Activated T-cell treated with anti-CD3 and anti-CD28 coated beads, Interleukin-2, amount 50 U/mL, for 1 hour (primary cell): ENCODE measurements at places on chromosomes 4 and X.

GRCh38 chr4:121555315-121556107, 141.3 kb downstream of the ANXA5 start:
- DNase-seq = no peak

DNA sequence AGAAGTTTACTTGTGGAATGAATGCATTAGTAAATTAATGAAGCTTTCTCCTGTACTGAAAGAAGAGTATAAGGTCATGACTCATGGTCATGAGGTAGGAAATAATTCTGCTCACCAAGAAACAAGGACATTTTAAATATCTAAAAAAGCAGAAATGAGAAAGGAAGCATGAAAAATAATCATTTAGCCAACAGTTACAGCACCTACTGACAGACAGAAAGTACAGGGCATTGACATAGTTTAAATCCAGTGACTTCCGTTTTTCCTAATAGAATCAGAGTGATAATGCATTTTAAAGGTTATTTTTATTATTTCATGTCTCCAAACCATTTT, 30.5 kb upstream of the ACSL1 start:
- no peak for DNase-seq

DNA sequence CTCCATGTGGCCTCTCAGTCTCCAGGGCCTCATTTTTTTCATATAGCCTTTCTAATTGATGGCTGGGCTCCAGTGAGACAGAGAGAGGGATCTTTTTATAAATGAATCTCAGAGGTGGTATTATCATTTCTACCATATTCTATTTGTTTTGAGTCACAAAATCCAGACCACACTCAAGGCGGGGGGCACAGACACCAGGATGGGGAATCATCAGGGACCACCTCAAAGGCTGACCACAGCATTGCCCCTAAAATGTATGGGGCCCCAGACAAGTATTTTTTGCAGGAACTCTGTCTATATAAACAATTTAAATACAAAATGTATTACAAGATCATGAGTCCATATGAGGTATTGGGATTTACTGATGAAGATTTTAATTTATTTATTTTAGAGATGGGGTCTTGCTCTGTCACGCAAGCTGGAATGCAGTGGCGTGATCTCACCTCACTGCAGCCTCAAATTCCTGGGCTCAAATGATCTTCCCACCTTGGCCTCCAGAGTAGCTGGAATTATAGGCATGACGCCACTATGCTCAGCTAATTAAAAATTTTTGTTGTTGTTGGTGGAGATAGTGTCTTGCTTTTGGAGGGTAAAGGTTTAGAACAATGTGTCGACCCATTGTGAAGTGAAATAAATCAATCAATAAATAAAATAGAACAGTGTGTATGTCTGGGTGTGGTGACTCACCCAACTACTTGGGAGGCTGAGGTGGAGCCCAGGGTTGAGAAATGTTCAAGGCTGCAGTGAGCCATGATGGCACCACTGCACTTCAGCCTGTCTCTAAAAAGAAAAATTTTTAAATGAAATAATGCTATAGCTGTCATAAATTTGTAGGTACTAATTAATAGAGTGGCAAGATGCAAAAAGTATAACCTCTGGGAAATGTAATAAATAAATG, 29.4 kb downstream of the WDR13 start:
- no peak for DNase-seq

DNA sequence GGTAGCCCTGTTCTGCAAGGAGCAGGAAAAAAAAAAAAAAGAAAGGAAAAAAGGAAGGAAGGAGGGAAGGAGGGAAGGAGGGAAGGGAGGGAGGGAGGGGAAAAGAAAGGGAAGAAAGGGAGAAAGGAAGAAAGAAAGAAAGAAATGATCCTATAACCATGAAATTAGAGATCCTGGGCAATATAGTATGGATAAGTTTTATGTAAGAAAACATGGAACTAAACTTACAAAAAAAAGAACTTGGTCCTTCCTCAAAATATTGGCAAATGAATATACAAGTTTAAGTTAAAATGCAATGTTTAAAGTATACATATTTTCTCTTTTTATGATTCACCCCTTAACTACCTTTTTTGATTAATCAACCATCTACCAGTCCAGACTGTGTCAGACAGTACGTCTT, 18.9 kb downstream of the BBS7 start:
- DNase-seq = no peak

- DNase-seq = no peak
Measured at GRCh38 chrX:110409925-110410324, 51.3 kb downstream of the RTL9 start.
